ENCODE measurements at places on chromosomes 3 and 15. TPM values are rescaled to one million over a fixed set of nuclear protein-coding genes. Genes with fewer than 3 reads are reported as not detected.

DNA sequence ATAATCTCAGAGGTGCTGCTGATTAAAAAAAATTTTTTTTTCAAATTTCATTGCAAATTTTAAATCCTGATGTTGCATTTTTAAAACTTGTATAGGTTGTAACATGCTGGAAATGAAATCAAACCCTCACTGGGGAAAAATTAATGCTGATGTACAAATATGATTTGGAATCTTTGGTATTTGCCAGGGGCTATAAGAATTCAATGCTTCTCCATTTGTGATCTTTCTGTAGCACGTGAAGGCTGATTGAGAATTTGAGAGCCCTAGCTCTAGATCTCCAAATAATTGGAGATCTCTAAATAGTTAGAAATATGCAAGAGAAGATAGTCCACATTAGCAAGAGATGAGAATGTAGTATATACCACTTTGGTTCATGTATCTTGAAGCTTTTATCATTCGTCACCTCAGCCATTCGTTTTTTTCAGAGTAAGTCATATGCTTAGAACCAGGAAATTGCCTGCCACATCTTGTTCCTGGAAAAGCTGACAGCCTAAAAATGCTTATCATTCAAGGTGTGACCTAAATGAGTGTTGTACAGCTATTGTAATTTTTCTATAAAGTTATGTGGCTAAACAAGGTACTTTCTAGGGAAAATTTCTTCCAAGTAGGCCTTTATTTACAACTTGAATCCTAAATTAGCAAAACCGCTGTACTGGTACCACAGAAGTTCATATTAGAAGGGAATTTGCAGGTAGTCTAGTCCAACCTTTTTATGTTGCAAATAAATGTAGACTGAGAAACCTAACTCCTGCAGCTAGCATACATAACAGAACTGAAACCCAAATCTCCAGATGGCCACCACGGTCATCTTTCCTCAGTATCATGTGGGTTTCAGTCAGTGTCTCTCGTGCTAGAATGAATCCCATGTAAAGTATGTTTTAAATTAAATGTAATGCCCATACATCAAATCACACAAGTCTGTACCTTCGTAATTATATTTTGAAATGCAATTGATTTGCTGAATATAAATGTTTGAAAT is 48.5 kb downstream of the FNDC3B start:
- no peak for DNase-seq

The SPINK8 gene
- total RNA-seq = not detected

The CKMT1A gene
- total RNA-seq = 1.2 TPM

The GTPBP8 gene
- total RNA-seq = 37.7 TPM

DNA sequence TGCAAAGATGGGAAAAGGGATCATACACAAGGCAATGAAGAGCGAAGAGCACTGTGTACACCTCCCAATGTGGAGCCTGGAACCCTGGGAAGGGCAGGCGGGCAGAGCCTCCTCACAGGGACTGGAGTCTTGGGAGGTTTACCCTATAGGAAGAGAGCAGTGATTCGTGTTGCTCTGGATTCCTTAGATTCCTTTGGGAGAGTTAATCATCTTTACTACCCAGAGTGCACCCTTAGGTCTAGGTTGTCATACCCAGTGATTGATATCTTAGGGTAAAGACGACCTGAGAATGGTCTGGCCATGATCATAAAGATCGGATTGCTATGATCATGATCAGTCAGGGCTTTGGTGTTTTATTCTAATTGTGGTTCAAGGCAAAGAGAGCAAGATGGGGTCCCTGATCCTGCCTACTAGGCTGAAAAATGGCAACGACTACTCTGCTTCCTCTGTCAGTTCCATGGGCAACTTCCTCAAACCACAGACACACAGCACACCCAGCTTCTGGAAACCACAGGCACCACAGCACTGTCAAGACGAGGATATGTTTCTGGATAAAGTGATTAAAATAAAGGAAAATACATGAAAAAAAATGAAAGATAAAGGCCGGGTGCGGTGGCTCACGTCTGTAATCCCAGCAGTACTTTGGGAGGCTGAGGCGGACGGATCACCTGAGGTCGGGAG is 20.4 kb upstream of the MAP6D1 start:
- DNase-seq = no peak

DNA sequence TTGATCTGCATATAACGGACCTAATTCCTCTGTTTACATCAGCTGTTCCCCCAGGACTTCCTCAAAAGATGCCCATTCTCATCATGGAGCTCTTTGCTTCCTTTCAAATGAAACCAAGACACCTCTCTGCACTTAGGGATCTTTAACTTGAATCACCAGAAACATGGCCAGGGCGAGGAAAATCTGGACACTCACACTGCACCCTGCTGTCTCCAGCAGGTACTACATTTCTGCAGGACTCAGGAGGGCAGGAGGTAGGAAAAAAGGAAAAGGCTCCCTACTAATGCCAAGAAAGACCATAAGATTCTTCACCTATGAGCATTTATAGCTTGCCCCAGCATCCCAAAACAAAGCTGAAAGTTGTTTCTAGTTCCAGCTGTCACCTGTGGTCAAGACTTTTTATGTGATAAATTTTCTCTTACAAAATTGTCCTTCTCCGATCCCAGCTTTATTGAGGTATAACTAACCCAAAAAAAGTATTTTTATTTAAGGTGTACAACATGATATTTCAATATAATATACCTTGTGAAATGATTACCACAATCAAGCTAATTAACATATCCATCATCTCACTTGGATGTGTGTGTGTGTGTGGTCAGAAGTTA is 87.3 kb upstream of the C15orf61 start:
- peak; percentile 63 for DNase-seq

- DNase-seq = no peak
Measured at GRCh38 chr15:59522988-59523461, 85.0 kb downstream of the FAM81A start.

The CHCHD4 gene
- 13.3 TPM for total RNA-seq

GRCh38 chr3:160376681-160377080 is 22.3 kb downstream of the IFT80 start:
- DNase-seq = no peak

The SYNPR gene
- total RNA-seq = not detected

DNA sequence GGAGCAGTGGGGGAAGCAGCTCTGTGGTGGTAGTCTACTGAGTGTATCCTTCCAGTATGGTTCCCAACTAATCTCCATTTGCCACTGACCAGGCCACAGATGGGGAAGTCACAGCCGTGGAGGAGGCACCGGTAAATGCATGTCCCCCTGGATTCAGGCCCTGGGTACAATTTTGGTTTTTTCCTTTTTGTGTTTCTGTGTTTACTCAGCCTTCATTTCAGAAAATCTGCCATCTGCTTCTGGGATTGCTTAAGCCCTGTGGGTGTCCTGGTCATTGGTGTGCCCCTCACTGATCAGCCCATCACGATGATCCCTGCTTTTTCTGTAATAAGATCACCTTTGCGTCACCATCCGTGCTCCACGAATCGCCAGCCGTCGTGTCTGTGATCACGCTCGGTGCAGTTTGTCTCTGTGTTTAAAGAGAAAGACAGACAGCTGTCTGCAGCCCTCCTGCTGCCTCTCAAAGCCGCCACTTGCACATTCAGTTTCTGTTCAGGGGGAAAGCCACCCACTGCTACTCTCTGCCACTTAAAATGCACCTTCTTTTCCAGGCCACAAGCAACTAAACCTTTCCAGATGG is 68.9 kb downstream of the DNASE1L3 start:
- no peak for DNase-seq

DNA sequence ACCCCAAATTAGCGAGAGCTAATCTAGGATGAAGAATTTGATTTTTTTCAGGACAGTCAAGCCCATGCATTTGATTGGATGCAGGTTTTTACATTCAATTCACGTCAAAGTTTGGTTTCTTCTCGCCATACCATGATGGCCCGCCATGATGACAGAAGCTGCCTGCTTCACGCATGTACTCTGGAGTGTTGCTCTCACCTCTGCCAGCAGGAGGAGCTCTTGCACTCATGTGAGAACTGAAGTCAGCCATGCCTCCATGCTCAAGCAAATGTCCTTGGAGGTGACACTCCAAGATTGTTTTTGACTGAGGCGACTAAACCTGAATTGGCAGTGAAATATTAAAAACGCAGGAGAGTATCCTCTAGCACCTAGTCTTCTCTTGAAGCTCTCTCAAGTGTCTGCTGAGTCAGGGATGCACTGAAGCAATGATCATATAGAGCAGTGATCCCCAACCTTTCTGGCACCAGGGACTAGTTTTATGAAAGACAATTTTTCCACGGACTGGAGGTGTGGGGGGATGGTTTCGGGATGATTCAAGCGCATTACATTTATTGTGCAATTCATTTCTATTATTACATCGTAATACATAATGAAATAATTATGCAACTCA is 120.9 kb downstream of the SAMMSON start:
- peak; percentile 95 for DNase-seq

DNA sequence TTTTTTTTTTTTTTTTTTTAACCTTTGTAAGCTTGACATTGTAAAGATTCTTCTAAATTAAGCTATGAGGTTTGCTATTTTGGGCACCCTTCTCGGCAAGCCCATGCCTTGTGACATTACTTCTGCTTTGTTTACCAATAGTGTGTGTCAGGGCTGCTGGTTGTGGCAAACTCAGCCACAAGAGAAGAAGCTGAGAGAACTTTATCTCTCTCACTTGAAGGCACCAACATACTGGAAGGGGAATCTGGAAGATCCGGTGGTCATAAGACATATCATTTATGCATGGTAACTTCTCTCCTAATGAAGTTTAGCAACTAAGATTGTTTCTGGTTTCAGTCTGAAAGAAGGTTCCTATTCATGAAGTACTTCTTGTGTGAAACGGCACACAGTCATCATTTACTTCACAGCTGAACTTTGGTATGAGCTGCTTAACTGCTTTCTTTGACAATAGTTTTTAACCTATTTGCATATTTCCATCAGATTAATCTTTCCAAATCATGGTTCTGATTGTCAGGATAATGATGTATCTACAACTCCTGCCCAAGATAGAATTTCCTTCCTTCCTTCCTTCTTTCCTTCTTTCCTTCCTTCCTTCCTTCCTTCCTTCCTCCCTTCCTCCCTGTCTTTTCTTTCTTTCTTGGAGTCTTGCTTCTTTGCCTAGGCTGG is 189.3 kb downstream of the NFKBIZ start:
- no peak for DNase-seq

The PDZRN3 gene
- total RNA-seq = 23.1 TPM

The CLRN1 gene
- total RNA-seq = 0.79 TPM

- no peak for DNase-seq
Measured at GRCh38 chr3:140686128-140686527, 8.3 kb downstream of the TRIM42 start.

DNA sequence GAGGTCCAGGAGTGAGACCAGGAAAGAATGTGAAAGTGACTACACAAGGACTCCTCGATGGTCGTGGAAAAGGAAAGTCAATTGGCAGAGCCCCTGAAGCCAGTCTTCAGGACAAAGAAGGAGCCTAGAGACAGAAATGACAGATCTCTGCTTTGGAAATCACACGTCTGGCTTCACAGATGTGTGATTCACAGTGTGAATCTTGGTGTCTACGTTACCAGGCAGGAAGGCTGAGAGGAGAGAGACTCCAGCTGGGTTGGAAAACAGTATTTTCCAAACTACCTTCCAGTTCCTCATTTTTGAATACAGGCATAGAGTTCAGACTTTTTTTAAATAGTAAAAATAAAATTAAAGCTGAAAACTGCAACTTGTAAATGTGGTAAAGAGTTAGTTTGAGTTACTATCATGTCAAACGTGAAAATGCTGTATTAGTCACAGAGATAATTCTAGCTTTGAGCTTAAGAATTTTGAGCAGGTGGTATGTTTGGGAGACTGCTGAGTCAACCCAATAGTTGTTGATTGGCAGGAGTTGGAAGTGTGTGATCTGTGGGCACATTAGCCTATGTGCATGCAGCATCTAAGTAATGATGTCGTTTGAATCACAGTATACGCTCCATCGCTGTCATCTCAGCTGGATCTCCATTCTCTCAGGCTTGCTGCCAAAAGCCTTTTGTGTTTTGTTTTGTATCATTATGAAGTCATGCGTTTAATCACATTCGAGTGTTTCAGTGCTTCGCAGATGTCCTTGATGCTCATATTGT is 6.0 kb downstream of the CCR2 start:
- peak; percentile 35 for DNase-seq

DNA sequence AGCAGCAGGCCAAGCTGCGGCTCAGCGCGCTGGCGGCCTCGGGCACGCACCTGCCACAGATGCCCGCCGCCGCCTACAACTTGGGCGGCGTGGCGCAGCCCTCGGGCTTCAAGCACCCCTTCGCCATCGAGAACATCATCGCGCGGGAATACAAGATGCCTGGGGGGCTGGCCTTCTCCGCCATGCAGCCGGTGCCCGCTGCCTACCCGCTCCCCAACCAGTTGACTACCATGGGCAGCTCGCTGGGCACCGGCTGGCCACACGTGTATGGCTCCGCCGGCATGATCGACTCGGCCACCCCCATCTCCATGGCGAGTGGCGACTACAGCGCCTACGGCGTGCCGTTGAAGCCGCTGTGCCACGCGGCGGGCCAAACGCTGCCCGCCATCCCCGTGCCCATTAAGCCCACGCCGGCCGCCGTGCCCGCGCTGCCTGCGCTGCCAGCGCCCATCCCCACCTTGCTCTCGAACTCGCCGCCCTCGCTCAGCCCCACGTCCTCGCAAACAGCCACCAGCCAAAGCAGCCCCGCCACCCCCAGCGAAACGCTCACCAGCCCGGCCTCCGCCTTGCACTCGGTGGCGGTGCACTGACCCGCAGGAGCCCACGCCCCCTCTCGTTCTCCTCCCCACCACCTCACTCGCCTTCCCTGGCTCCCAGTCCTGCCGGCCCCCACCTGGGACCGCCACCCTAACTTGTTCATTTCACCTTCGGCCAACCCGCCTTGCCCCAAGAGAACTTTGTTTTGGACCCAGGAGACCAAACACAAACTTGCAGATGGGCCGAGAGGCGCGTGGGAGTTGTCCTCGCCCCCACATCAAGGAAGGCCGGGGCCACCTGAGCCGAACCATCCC is 1.5 kb downstream of the FOXB1 start:
- DNase-seq = no peak

DNA sequence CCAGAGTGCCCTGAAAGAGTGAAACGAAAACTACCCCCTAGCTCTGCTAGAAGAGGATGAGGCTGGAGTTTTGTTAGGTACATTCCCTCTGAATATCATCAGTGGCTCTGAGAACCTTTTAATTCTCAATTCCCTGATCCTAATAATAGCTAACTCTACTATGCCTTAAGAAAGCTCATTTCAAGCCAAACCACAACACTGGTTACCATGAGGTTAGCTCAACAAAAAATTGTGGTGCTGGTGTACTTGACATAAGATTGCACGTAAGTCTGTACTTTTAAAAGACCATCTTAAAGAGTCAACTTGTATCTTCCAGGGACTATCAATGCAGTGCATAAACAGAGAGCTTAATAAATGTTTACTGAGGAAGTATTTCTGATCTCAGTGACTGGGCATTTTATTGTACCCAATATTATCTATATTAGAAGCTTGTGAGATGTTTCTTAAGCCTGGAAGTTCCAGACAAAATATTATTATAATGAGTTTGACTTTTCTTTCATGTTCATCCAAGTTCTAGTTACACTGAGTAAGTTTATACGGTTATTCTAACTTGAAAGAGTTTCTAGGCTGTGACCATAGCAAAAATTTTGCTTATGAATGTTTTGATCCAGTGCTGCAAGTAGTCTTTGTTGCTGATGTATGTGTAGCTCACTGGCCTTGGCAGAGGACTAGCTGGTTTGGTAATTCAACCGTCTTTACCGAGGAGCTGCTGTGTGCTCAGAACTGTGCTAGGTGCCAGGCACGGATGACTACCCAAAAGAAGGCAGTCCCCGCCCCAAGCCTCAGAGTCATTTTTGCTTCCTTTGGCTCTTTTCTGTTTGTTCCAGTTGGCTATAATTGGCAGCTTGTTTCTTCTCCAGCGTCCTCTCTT is 334.4 kb upstream of the TRIM42 start:
- no peak for DNase-seq

Data from testis (tissue), 5 donors.